Right lobe of liver (tissue), 6 donors: ENCODE measurements at places on chromosomes 6 and 20. TPM values are rescaled to one million over a fixed set of nuclear protein-coding genes. Genes with fewer than 3 reads are reported as not detected.
A peak's percentile ranks its signal among the peaks of the same experiment; 100 is the strongest.

DNA sequence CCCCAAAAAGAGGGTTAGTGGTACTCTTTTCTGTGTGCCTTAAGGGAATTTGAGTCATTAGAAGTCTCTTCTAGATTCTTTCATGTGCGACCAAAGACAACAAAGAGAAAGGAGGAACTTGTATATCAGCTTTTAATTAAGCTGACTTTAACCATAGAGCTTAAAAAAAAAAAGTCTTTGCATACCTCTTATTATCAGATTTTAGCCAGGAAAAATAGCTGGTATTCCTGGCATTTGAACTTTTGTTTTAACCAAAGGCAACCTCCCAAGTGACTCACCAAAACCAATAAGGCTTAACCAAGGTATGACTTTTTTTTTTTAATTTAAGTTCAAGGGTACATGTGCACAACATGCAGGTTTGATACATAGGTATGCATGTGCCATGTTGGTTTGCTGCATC, 375.0 kb downstream of the CDC5L start:
- H3K27me3 ChIP-seq = no peaks in the 10 kb centered on the region
- no peaks in the 10 kb centered on the region for H3K36me3 ChIP-seq
- H3K4me3 ChIP-seq = no peak overlapping the region

DNA sequence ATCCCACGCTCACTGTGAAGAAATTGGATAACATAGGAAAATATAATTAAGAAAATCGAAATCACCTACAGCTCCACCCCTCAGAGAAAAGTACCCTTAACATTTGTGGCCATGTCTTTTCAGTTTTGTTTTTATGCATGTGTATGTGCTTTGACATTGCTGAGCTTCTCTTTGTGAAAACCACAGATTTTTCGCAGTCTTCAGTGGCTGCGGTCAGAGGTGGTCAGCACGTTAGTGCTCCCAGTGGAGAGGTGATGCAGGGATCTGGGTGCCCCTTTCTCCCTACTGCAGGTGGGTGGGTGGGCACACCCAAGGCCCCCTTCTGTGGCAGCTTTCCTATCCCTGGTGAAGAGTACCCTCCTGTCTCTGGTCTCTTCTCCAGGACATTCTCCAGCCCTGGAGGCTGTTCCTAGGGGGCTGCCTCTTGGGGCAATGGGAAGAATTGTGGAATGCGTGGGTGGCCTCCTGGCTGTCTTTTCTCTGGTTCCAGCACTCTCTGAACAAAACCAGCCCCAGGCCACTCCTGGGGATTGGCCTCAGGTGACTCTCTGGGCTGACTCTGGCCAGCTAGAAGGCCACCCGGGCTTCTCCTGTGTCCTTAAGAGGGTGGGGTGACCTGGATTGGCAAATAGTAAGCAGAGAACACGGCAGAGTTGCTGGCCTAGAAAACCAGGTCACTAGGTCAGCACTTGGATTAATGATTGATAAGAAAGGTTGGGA, 49.8 kb upstream of the FANCE start:
- no peaks in the 10 kb centered on the region for H3K27me3 ChIP-seq
- H3K36me3 ChIP-seq = no peaks in the 10 kb centered on the region
- H3K27ac ChIP-seq = no peak overlapping the region
- peak; percentile 77 for DNase-seq

Gene SLC35D3
- total RNA-seq = not detected

- DNase-seq = no peak
- no peak overlapping the region for H3K27ac ChIP-seq
- no peaks in the 10 kb centered on the region for H3K4me1 ChIP-seq
- no peak overlapping the region for H3K4me3 ChIP-seq
These were observed 547.7 kb downstream of the EPM2A start for GRCh38 chr6:145187491-145188206.

DNA sequence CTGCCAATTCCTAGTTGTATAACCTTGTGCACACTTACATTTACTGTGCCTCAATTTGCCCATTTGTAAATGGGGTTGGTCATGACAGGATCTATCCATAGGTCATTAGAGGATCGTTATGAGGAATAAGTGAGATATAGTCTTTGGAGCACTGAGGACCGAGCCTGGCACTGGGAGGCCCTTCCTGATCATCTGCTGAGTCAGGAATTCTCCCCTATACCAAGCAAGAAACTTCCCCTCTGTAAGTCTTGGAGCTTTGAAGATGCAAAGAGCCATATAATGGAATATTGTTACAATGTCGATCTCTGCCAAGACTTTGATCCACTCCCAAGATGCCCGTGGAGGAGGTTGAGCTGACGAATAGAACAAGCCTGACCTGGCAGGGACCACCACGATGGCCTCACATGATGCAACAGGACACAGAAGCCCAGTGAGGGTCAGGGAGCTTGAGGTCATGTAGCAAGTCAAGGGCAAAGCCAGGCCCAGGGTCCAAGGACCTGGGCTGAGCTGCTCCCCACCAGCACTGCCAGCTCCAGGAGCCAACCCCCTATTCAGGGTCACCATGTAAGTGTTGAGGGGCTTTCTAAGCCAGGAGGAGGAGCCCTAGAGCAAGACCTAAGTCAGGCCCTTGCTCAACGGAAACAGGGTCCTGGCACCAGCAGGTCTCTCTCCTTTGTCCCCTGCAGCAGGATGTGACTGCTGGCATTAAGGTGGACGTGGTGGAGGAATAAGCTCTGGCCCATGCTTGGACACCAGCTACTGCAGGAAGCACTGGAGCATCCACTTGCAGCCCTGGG, 16.7 kb downstream of the PDRG1 start:
- no peak for DNase-seq
- no peak overlapping the region for H3K27ac ChIP-seq
- H3K36me3 ChIP-seq = no peaks in the 10 kb centered on the region
- H3K4me1 ChIP-seq = no peaks in the 10 kb centered on the region

DNA sequence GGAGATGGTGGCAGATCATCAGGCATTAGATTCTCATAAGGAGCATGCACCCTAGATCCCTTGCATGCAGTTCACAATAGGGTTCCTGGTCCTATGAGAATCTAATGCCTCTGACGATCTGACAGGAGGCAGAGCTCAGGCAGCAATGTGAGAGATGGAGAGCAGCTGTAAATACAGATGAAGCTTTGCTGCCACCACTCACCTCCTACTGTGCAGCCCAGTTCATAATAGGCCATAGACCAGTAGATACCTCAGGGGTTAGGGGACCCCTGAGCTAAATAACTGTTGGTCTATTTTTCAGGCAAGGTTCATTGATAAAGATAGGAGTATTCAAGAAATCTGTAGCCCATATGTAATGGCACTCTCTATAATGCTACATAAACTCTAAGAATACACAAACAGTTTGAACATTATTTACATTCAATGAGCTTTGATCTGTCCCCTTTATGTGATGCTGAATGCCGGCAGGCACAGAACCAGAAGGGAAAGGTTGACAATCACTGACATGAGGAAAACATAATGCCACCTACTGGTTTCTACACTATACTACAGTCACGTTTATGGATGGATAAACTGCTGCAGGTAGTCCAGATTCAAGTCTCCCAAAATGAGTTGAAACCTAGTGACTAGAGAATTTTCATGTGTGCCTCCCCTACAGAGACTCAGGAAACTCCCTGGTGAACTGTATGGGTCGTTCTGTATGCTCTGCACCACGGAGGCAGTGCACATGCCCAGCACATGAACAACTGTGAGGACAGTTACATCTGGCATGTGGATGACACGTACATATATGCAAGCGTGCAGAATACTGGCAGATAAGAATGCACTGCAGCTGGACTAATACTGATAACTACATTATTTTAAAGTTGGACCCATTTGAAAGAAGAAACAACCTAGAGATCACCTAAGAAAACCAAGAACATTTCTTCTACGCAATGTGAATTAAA, 72.0 kb downstream of the DST start:
- H3K4me1 ChIP-seq = peaks cover 20% of the 10 kb centered on the region
- no peaks in the 10 kb centered on the region for H3K27me3 ChIP-seq
- H3K4me3 ChIP-seq = no peak overlapping the region

DNA sequence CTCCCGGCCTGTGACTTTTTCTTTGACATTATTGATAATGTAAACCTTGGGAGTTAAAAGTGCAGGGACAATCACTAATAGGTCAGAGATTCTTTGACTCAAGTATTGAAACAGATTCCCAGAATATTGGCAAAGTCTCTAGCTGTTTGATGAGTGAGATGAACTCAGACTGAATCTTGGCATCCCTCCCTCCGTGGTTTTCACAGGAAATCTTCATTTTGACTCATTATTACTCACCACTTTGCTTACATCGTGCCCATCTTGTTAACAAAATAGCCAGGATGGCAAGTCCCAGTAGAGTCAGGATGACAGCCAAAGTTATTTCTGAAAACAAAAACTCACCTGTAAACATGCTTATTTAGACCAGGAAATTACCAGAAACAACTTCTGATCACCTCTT, 2.0 kb downstream of the TSBP1 start:
- H3K4me3 ChIP-seq = no peak overlapping the region
- peaks cover 5% of the 10 kb centered on the region for H3K4me1 ChIP-seq
- no peaks in the 10 kb centered on the region for H3K36me3 ChIP-seq
- no peaks in the 10 kb centered on the region for H3K27me3 ChIP-seq
- DNase-seq = no peak
- no peak overlapping the region for H3K27ac ChIP-seq

Gene ZSCAN23
- 0.73 TPM for total RNA-seq

Gene DPPA5
- total RNA-seq = not detected

Gene ZNF391
- total RNA-seq = 0.16 TPM

GRCh38 chr20:3692706-3693294, 11.0 kb upstream of the ADAM33 start:
- no peak for DNase-seq
- no peaks in the 10 kb centered on the region for H3K36me3 ChIP-seq
- H3K27me3 ChIP-seq = no peaks in the 10 kb centered on the region
- H3K27ac ChIP-seq = no peak overlapping the region

Gene DNAH8
- not detected for total RNA-seq

- no peak for DNase-seq
- no peaks in the 10 kb centered on the region for H3K27me3 ChIP-seq
- H3K4me3 ChIP-seq = no peak overlapping the region
- no peak overlapping the region for H3K27ac ChIP-seq
These were observed 938.5 kb downstream of the TBC1D32 start for GRCh38 chr6:120395784-120396183.

- H3K36me3 ChIP-seq = no peaks in the 10 kb centered on the region
- no peak for DNase-seq
- no peaks in the 10 kb centered on the region for H3K27me3 ChIP-seq
- no peak overlapping the region for H3K27ac ChIP-seq
- no peak overlapping the region for H3K4me3 ChIP-seq
- H3K4me1 ChIP-seq = no peaks in the 10 kb centered on the region
These were observed 236.7 kb downstream of the FARS2 start for GRCh38 chr6:5497896-5498578.

GRCh38 chr6:122258839-122259238, 140.6 kb upstream of the HSF2 start:
- H3K4me1 ChIP-seq = no peaks in the 10 kb centered on the region
- no peak for DNase-seq
- H3K4me3 ChIP-seq = no peak overlapping the region
- H3K27ac ChIP-seq = no peak overlapping the region
- H3K27me3 ChIP-seq = no peaks in the 10 kb centered on the region

- no peaks in the 10 kb centered on the region for H3K27me3 ChIP-seq
- no peaks in the 10 kb centered on the region for H3K36me3 ChIP-seq
- H3K27ac ChIP-seq = no peak overlapping the region
- no peak for DNase-seq
- H3K4me1 ChIP-seq = no peaks in the 10 kb centered on the region
These were observed 224.4 kb downstream of the TPBG start for GRCh38 chr6:82588020-82588419.

GRCh38 chr6:156169371-156169770, 607.8 kb upstream of the ARID1B start:
- no peaks in the 10 kb centered on the region for H3K36me3 ChIP-seq
- no peak overlapping the region for H3K4me3 ChIP-seq
- no peak for DNase-seq
- no peak overlapping the region for H3K27ac ChIP-seq

Gene LRRC1
- 2.2 TPM for total RNA-seq

DNA sequence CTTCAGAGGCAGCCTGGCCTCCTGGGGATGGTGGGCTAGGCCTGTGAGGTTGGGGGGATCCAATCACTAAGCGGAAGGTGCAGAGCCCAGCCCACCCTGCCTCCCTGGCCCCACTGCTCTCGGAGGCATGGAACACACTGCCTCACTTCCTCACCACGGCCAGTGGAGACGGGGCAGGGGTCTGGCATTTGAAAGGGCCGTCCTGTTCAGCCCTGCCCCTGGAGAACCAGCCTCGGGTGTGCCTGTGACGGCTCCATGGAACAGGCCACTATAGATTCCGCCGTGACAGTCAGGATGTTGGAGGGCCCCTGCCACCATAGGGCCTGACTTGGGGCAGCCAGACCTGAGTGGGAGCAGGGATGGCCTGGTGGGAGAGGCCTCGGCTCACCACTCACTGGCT, 110.2 kb downstream of the DACT2 start:
- no peaks in the 10 kb centered on the region for H3K4me1 ChIP-seq
- no peaks in the 10 kb centered on the region for H3K27me3 ChIP-seq
- no peak overlapping the region for H3K4me3 ChIP-seq

DNA sequence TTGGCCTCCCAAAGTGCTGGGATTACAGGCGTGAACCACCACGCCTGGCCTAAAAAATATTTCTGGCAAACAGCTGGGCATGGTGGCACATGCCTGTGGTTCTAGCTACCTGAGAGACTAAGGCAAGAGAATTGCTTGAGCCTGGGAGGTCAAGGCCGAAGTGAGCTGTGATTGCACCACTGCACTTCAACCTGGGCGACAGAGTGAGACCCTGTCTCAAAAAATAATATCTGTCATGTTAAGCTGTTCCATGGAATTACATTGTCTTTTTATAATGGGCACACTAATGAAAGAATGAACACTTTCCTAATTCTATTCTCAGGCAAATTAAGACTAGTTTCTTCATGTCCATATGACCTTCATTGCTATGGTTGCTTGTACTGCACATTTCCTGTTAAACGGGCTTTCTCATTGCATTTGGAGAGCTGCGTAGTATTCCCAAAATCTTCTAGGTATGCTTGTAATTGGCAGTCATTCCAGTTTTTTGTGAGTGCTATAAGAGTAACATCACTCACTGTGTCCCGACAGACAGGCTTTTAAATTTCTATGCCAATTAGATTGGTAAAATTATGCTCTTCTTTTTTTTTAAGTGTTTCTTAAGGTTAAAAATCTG, 12.1 kb downstream of the AMD1 start:
- no peak overlapping the region for H3K27ac ChIP-seq
- H3K4me1 ChIP-seq = no peaks in the 10 kb centered on the region

Gene SIRPD
- total RNA-seq = not detected

Gene SLC35F1
- total RNA-seq = not detected

Gene OPRM1
- not detected for total RNA-seq
